ENCODE measurements at places on chromosomes 1 and 21.

DNA sequence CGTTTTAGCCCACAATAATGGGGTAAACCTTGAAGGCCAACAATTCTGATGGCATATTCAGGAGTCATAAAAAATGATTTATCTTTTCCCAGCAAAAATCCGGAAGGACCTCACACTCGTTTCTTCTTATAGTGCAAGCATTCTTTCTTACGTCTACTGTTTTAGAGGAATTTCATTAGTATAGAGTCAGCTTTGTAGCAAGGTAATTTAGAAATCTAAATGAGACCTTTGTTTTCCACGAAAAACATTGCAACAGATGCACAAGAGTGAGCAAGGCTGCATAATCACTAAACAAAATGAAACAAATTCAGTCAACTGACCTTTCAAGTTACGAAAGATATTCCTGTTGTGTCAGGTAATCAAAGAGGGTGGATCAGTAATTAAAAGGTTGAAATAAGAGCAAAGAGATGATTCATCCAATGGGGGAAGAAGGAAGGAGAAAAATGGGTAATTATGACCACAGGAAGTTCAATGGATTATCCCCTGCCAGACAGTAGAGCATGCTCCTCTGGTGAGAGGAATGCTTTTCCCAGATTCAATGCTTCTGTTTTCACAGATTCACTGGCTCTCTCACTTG lies 560 bp upstream of the CSDE1 start:
- DNase-seq, result no peak

DNA sequence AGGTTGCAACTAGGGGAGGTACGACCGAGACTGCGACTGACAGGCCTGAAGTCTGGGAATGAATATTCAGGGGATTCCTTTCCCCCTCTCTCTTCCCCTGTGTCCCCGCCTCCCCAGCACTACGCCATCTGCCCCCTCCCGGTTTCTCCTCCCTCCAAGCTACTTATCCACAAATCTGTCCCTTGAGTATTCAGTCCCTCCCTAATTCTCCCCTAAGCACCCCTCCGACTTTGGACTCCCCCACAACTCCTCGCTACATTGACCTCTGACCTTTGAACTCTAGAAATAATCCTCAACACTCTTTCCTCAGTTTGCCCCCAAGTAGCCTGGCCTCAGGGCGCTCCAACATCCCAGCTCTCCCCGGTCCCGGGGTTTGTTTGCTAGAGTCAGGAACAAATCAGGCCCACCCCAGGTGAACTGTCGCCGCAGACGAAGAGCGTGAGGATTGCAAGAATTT lies 393 bp downstream of the LYSMD1 start:
- peak; percentile 25 for DNase-seq

GRCh38 chr1:15152318-15153183 lies 996 bp upstream of the TMEM51 start:
- peak; percentile 88 for DNase-seq

- DNase-seq, result no peak
Measured at GRCh38 chr1:175054736-175055135, 12.9 kb upstream of the TNN start.
